ENCODE measurements at places on chromosomes 7 and 10.

DNA sequence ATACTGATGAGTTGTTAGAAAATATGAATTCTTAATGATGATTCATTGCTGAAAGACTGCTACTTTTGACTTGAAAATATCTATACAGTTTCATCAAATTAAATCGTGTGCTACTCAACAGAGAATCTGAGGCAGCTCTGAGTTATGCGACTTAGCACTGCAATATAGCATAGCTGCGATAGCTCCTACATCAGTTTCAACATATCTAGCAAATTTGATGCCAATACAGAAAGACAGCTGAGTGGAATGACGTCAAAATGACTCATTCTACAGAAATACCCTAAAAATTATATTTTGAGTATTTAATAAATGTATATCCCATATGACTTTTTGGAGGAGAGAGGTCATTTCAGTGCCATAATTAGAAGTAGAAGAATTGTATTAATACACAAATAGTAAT lies 1.1 kb upstream of the TARP start:
- DNase-seq: no peak

GRCh38 chr10:18949391-18949790 lies 99.2 kb upstream of the MALRD1 start:
- no peak for DNase-seq

- DNase-seq: no peak
Measured at GRCh38 chr7:36176697-36177096, 23.6 kb downstream of the EEPD1 start.

GRCh38 chr7:28211006-28211405 lies 30.4 kb upstream of the JAZF1 start:
- DNase-seq: no peak

- DNase-seq: no peak
Measured at GRCh38 chr10:78576276-78576675, 492.5 kb upstream of the ZMIZ1 start.

DNA sequence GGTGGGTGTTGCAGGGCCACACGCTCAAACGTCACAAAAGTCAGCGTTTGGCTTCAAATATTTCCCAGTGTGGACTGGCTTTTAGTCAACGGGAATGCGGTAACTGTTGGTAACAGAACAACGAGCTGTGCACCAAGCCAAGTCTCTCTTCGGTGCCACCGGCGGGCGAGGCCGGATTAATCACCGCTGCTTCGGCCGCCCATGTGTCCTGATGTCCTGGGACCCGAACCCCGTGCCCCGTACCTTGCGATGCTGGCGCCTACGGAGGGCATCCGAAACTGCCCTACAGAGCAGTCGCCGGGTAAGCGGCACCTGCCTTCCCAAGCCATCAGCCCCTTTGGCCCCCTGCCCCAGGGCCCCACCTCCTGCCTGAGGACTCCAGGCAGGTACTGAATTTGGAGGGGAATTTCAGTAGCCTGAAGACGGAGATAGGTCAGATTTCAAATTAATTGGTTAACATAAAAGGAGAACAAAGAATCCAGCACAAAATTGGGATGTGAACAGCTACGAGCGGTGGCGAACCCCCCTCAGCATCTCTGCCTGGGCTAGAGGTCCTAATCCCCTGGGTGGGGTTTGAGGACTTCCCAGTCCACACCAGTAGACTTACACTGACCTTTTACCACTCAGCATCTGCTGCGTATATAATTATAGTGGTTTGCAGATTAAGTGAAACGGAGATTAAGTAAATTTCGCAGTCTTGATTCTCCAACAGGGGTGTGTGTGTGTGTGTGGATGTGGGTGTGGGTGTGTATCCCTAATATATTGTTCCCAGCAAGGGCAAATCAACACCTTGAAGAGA lies at the start of gene LRRC72:
TSS of gene LRRC72 (plus strand) at position 84 of the 799 bp plus-strand sequence. CDS start at position 212, 128 bp downstream.
- no peak for DNase-seq

DNA sequence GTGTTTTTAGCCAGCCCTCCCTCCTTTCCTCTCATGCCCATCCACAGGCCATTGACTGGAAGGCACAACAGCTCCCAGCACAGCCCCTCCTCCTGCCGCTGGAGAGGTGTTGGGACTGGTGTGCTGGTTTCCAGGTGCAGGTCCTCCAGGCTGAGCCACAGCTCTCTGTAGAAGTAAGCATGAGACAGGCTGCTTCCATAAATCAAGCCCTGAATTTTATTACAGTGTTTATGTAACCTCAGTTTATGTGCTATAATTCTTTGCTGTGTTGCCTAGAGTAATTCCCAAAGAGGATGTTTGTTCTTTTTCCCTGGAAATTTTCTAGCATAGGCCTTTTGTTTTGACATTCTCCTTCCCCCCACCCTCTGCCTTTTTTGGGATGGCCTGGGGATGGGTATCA lies 445.8 kb downstream of the AUTS2 start:
- no peak for DNase-seq

- no peak for DNase-seq
Measured at GRCh38 chr7:76051840-76052239, 3.9 kb downstream of the MDH2 start.

GRCh38 chr7:25952261-25953057 lies 199.5 kb upstream of the NFE2L3 start:
- no peak for DNase-seq

DNA sequence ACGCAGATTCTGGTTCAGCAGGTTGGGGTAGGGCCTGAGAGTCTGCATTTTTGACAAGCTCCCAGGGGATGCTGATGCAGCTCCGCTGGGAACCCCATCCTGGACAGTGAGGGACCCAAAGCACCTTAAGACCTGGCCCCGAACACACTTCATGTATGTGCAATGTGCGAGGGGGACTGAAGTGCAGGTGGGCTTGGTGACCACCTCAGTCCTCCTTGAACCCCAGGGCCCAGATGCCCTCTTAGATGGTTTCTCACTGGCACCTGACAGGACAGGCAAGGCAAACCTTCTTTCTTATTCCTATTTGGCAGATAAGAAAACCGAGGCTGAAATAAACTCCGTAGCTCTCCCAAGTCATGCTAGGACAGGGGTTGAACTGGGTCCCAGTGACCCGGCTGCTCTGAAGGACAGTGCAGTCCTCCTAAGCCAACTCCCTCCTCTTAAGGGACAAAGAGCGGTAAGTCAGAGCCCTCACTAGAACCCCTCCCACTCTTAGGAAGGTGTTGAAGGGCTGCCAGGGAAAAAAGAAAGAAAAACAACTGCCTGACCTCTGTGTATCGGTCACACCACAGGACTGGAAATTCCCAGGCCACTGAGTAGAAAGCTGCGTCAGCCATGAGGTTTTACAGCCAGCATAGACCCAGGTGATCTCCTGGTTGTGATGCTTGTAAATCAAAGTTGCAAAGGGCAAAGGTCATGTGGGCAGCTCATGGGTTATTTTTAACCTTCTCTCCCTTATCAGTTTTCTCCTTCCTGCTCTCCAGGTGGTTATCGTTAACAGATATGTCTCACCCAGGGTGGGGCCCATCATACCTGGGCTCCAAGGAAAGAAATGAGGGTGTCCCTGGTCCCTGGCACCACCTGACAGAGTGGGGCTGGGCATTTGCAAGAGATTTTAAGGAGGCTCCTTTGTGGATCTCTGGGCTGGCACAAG lies 90.9 kb upstream of the SMNDC1 start:
- DNase-seq: no peak

DNA sequence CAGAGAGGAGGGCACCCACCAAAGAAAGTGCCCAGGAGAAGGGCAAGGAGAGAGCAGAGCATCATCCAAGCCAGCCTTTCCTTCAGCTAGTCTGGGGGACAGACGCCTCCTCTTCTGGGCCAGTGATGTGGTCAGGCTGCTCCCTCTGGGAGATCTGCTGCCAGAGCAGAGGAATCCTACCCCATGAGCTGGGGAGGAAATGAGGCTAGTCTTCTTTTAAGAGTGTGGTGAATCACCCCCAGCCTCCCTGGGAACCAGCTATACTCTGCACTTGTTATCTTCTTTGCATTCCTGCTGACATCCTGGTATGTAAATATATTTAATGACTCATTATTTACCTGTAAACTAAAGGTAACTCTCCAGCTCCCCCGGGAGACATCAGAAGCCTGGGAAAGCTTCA lies 41.6 kb upstream of the EPHB6 start:
- no peak for DNase-seq
